Thymus (tissue), 14 donors: ENCODE measurements at places on chromosomes 1 and 21.

DNA sequence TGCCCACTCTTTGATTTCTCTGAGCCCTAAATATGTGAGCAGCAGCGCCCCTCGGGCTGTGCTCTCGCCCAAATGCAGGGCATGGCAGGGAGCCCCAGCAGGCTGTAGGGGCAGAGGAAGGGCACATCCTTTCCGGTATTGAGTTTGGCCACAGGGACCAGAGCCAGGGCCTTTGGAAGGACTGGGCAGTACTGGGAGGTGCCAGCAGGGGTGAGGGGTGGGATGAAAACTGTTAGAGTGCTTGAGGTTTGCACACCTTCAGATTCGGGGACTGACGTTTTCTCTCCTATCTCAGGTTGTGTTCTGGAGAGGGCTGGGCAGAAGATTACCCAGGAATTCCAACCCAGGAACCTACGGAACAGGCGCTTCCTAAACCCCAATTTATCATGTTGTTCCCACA lies 2.2 kb upstream of the ATP1A2 start:
- DNase-seq: no peak

GRCh38 chr1:206606867-206607266 lies 5.4 kb downstream of the EIF2D start:
- DNase-seq: no peak

- no peak for DNase-seq
These were observed 4.4 kb upstream of the WDR64 start for GRCh38 chr1:241647658-241648057.

- DNase-seq: no peak
These were observed 11.7 kb downstream of the LDLRAP1 start for GRCh38 chr1:25554886-25555752.

GRCh38 chr1:64005801-64006200 lies 197.6 kb upstream of the UBE2U start:
- no peak for DNase-seq
